ENCODE measurements at places on chromosomes 11 and 22.
A peak's percentile ranks its signal among the peaks of the same experiment; 100 is the strongest.

GRCh38 chr22:50553310-50553709 lies 7.6 kb downstream of the KLHDC7B start:
- no peak for DNase-seq

DNA sequence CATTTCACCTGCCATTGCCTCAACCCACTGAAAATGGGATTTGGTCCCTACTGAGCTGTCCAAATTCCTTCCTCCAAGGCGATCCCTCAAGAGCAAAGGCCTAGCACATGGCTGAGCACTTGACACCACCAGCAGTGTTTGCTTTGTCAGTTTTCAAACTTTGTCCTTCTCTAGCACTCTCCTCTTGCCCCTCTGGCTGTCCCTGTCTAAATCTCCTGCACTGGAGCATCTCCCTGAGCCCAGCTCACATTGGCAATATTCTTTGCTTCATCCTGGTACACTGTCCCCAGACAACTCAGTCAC lies 66.6 kb upstream of the FTH1 start:
- DNase-seq = no peak

DNA sequence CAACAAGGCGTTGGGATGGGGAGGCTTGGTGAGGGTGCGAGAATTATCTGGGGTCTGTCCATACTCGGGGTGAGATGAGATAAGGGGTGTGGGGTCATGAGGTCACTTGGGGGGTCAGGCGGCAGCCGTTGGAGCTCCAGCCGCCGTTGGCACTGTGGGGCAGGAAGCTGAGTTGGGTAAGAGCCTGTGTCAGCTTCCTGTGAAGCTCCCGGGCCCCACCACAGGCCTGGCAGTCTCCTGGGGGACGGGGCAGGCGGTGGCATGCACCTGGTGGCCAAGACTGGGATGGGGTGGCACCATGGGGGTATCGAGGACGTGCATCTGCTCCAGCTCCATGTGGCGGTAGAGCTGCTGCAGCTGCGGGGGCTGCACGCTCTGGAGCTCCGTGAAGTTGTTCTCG lies 7.1 kb upstream of the MYBPC3 start:
- no peak for DNase-seq

DNA sequence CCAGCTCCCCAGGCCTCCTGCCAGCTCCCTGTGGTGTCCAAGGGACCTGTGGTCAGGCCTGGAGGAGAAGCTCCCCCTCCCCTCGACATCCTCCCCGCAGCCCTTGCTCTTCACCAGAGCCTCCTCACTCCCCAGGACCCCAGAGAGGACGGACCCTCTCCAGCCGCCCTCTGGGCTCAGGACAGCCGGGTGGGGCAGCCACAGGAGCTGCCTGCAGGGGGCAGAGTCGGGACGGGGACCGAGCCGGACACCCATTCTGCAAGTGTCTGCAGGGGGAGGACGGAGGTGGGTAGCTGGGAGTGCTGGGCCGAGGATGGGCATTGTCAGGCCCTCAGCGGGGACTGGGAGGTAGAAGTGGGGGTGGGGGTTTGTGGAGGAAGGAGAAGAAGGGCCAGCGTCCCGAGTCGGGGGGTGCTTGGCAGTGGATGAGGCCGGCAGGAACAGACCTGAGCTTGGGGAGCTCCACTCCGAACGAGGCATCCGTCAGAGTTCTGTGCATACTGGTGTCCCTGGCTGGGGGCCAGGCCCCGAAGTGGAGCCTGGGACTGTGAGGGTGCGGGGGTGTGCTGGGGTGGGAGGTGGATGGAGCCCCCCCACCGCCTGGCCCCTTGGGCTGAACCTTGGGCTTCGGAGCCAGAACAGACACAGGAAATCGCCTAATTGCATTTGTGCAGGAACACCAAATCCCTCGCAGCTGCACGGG lies 15.2 kb downstream of the PRR33 start:
- DNase-seq = peak; percentile 8

DNA sequence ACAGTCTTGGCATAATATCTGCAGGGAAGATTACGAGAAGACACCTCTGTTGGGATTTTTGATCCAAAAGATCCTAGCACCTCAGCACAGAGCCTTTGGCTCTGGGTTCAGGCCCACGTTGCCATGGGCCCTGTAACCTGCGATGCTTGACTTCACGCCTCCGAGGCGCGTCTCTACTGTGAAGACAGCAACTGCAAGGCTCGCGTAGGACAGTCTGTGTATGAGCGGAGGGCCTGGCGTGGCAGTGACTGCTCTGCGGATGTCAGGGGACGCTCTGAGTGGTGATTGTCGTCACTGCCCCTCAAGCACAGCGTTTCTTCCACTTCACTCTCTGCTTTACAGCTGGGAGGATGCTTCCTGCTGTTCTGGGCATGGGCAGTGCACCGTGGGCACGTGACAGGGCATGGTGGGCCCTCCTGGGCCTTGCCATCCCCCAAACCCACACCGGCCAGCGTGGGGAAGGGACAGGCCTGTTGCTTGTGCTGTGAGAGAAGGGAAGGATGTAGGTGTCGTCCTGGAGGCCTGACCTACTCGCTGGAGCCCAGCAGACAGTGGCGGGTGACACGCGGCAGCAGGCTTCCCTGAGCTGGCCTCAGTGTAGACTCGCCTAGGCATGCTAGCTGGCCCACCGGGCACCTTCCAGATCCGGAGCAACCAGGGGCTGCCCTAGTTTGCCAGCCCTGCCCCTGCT lies 26.5 kb downstream of the GLB1L2 start:
- DNase-seq = no peak

DNA sequence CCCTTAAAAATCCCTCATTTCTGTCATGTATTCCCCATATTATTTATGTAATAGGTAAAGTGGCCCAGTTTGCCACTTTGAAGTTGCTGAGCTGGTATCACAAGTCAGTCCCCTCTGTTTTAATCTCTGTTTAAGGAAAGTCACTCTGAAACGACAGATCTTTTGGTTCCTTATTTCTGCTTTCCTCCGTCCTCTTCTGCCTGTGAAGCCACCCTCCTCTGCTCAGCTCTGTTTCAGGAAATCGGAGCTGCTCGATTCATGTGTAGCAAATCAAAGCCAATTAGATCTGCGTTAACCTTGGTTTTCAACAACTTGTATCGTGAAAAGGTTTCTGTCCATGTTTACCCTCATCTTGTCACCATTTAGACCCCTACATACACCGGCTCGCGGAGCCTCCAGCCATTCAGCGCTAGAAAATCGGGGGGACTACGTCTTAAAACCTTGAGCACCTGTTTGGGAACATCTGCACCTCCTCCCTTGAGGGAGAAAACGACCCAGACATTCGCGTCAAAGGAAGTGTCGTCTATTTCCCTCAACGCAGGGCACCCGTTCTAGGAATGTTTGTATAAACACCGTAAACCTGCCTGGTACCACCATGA lies 576 bp upstream of the SC5D start:
- no peak for DNase-seq

GRCh38 chr22:48834404-48834803 lies 993.3 kb downstream of the BRD1 start:
- no peak for DNase-seq

GRCh38 chr11:69843529-69843921 lies 24.3 kb upstream of the FGF3 start:
- no peak for DNase-seq

DNA sequence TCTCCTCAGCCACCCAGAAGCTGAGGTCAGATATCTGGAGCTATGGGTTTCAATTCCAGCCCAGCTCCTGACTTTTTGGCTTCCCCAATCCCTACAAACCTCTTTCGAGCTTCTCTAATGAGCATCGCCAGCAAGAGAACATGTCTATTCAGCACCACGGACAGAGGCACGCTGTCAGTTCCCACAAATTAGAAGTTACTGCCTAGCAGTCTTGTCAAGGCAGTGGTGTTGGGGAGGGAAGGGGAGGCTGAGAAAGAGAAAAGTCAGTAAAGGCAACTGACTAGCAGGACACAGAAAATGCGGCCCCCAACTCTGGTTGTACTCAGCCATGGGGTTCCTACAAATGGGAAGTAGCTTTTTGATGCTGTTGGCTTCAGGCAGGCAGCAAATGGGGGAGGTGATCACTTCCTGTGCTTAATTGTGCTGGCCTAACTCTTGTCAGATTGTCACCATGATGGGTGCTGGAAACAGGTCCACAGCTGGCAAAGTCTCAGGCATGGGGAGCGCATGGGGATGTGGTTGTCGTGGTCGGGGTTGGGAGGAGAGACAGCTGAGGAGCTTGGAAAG lies 205.9 kb downstream of the ST3GAL4 start:
- no peak for DNase-seq

DNA sequence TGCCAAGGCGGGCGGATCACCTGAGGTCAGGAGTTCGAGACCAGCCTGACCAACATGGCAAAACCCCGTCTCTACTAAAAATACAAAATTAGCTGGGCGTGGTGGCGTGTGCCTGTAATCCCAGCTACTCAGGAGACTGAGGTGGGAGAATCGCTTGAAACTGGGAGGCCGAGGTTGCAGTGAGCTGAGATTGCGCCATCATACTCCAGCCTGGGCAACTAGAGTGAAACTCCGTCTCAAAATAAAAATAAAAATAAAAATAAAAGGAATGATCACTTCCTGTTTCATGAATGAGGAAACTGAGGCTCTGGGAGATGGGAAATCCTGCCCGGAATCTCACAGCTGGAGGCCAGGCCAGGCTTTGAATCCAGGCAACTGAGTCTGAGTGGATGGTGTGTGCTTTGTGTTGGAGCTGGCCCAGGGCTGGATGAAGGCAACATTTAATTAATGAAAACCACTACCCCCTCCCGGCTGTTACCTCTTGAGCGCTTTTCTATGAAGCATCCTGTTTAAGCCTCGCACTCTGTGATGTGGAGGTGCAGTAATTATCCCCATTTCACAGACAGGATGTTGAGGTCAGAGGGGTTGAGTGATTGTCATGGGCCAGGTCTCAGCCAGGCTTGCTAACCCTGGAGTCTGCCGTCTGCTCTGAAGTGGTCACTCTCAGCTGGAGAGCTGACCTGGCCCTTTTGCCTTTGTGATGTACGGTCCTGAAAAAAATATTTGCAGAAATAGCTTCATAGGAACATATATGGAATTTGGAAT lies 27.8 kb downstream of the LRP5 start:
- DNase-seq = no peak

GRCh38 chr11:67376873-67377808 lies 3.7 kb upstream of the CLCF1 start:
- DNase-seq = no peak

DNA sequence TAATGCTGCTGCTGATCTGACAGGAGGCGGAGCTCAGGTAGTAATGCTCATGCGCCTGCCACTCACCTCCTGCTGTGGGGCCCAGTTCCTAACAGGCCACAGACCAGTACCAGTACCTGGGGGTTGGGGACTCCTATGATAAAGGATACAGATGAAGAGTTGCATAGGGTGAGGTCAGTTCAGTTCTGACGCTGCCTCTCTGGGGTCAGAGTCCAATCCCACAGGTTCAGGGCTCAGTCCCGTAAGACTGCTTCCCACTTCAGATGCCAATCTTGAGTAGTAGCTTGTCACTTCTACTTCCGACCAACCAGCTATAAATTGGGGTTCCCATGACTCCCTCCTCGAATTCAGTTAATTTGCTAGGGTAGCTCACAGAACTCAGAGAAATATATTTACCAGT lies 8.6 kb downstream of the ASRGL1 start:
- no peak for DNase-seq

DNA sequence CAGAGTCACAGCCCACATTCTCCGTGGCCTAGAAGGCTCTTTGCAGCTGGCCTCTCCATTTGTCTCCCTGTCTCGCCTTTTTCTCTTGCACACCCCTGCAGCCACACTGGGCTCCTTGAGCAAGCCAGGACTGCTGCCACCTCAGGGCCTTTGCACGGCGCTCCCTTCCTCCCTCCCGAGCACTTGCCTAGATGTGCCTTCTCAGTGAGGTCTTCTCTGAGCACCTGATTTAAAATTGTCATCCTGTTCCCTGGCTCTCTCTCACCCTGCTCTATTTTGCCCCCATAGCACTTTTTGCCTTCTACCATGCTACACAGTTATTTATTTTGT lies 102.9 kb upstream of the THY1 start:
- DNase-seq = no peak

GRCh38 chr22:22717664-22718063 lies 73.2 kb downstream of the GGTLC2 start:
- DNase-seq = no peak

DNA sequence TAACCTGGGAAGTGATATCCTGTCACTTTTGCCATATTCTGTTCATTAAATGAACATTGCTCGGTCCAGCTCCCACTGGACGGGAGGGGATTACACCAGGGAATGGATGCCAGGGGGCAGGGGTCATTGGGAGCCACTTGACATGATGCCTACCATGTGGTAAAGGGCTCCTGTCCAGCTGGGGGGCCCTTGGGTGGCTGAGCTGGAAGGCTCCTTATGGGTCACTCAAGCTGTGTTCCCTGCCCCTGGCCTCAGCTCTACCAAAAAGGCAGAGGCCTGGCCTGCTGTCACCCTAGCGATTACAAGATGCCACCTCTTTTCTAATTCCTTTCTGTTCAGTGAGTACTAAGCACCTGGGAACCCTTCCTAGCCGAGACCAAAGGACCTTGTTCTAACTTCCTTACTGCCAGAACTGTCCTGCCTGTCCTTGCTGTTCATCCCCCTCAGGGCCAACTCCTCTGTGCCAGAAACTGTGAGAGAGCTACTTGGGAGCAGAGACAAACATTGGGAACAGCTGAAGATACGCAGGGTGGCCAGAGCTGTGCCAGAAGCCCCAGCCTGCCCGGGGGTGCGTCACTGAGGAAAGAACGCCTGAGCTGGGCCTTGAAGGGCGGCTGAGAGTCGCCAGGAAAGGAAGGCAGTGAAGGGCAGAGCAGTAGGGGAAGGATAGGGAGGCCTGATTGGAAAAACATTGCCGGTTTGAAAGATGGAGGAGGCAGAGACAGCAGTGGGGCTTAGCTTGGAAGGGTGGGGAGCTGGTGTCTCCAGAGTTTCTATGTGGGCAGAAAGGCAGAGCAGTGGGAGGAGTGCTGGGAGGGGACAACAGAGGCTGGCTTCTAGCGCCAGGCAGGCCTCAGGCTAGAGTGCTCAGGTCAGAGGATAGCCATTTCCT lies 12.7 kb upstream of the UVRAG start:
- DNase-seq = no peak

GRCh38 chr11:27497911-27498310 lies 8.7 kb downstream of the LIN7C start:
- no peak for DNase-seq

DNA sequence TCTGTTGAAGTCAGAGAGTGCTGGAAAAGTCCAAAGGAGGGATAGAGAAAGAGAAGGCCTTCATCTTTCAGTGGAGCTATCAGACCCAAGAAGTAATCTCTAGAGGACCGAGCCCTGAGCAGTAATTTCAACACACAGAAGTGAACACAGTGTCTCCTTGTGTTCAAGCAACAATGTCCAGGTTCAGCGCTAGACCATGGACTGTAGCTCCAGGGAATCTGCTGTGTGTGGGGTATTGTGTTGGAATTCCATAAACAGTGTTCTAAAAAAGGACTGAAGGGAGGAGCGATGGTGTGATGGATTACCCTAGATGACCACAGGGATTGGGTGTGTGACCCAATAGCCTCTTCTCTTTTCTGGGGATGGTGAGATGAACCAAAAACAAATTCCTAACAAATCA lies 165.9 kb downstream of the BLID start:
- no peak for DNase-seq

All from T-helper 1 cell (primary cell).